ENCODE measurements at places on chromosomes 5 and 9. TPM values are rescaled to one million over a fixed set of nuclear protein-coding genes. Genes with fewer than 3 reads are reported as not detected.

TMEM8B gene
- 7.1 TPM for total RNA-seq

GABRA6 gene
- not detected for total RNA-seq

GRCh38 chr9:129595311-129595741 is 25.6 kb downstream of the C9orf50 start:
- no peak for DNase-seq
- peaks cover 4% of the 10 kb centered on the region for H3K27me3 ChIP-seq
- no peak overlapping the region for H3K4me3 ChIP-seq

GRCh38 chr9:104553261-104553660 is 15.7 kb upstream of the OR13C8 start:
- H3K27ac ChIP-seq: no peak overlapping the region
- no peak overlapping the region for H3K4me3 ChIP-seq
- no peaks in the 10 kb centered on the region for H3K36me3 ChIP-seq
- no peak for DNase-seq
- H3K27me3 ChIP-seq: no peaks in the 10 kb centered on the region

Data from T-helper 17 cell (primary cell).